ENCODE measurements at places on chromosomes 7 and 10. TPM values are rescaled to one million over a fixed set of nuclear protein-coding genes. Genes with fewer than 3 reads are reported as not detected.

GPC2 gene
- 4.8 TPM for total RNA-seq

AGAP9 gene
- total RNA-seq: 6.6 TPM

NEBL gene
- total RNA-seq: not detected

STEAP2 gene
- not detected for total RNA-seq

ADCY1 gene
- total RNA-seq: 0.58 TPM

CPED1 gene
- not detected for total RNA-seq

CUX1 gene
- 25.1 TPM for total RNA-seq

LIPM gene
- not detected for total RNA-seq

RTKN2 gene
- 5.9 TPM for total RNA-seq

AKR1C4 gene
- total RNA-seq: not detected

TMEM273 gene
- 108 TPM for total RNA-seq

SUN3 gene
- not detected for total RNA-seq

MYH16 gene
- not detected for total RNA-seq

PANK1 gene
- 2.1 TPM for total RNA-seq

IDI2 gene
- total RNA-seq: not detected

OPN4 gene
- not detected for total RNA-seq

HKDC1 gene
- total RNA-seq: 1.1 TPM

SFTPA1 gene
- total RNA-seq: not detected

DNAJC30 gene
- 6.3 TPM for total RNA-seq

SLC18A3 gene
- not detected for total RNA-seq

GSTO2 gene
- 2.6 TPM for total RNA-seq

H2BK1 gene
- total RNA-seq: not detected

KIF11 gene
- total RNA-seq: 57.3 TPM

HILPDA gene
- 48.8 TPM for total RNA-seq

FAM53B gene
- total RNA-seq: 25.5 TPM

MALRD1 gene
- not detected for total RNA-seq

ATOH7 gene
- total RNA-seq: not detected

SLC13A1 gene
- not detected for total RNA-seq

LRRC4 gene
- total RNA-seq: 0.74 TPM

UTF1 gene
- total RNA-seq: not detected

C10orf62 gene
- total RNA-seq: not detected

SPDYE2 gene
- total RNA-seq: not detected

CALHM1 gene
- total RNA-seq: not detected

GPR141 gene
- not detected for total RNA-seq

LDB3 gene
- 0.43 TPM for total RNA-seq

PNLIP gene
- not detected for total RNA-seq

CRHR2 gene
- total RNA-seq: not detected

ANKRD2 gene
- not detected for total RNA-seq

SUGCT gene
- 1.5 TPM for total RNA-seq

ARID5B gene
- total RNA-seq: 79.6 TPM

FLNC gene
- total RNA-seq: 0.05 TPM

All from activated CD4-positive, alpha-beta memory T cell treated with anti-CD3 and anti-CD28 coated beads for 36 hours (primary cell).